Activated T-helper 9 cell treated with anti-CD3 and anti-CD28 coated beads, Interleukin-2, amount 50 U/mL, for 16 hours (primary cell): ENCODE measurements at places on chromosomes 5 and 9.
A peak's percentile ranks its signal among the peaks of the same experiment; 100 is the strongest.

- no peak for DNase-seq
Measured at GRCh38 chr5:132134384-132134783, 60.8 kb downstream of the CSF2 start.

DNA sequence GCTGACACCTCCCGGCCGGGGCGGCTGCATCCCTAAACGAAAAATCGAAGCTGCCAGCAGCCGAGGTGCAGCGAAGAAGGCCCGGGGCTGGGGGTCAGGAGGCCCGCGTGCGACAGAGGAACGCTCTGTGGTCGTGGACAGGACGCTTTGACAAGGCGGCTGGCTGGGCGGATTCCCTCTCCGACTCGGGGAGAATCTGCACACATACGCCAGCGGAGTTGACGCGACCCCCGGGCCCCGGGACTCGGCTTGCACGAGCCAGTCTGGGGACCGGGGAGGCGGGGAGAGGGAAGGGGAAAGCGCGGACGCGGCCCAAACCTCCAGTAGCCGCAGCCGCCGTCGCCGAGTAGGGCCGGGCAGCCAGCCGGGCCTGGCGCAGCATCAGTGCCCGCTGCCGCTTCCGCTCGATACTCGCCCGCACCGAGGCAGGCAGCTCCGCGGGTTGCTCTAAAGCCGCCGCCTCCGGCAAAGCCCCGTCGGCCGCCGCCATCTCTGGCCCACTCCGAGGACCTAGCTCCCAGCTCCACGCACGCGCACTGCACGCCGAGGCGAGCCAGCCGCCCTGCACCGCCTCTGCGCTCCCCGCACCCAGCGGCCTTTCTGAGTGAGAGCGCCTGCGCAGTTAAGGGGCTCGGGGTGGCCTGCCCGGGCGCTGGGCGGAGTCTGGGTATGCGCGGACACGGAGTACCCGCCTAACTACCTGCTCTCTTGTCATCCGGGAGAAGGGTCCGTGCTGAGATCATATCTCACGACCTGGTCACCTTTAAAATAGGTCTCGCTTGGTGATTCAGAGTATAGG, at the start of gene XPA:
Gene XPA (minus strand): TSS at position 538 of the 799 bp plus-strand sequence. CDS start 48 bp downstream, at position 490.
- DNase-seq, result peak; percentile 97

DNA sequence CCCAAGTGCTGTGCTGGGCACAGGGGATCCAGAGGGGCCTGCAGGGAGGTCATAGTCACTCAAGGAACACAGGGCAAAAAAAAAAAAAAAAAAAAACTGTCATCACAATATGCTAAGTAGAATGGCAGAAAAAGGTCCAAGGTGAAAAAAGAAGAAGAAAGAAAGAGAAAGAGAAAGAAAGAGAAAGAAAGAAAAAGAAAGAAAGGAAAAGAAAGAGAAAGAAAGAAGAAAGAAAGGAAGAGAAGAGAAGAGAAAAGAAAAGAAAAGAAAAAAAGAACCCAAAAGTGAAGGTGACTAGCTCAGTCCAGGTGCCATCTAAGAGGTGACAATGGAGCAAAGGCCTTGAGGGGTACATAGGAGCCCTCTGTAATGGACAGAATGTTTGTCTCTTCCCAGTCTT, 73.9 kb downstream of the PDE6A start:
- no peak for DNase-seq

- no peak for DNase-seq
Measured at GRCh38 chr5:142637871-142638270, 48.0 kb downstream of the FGF1 start.

DNA sequence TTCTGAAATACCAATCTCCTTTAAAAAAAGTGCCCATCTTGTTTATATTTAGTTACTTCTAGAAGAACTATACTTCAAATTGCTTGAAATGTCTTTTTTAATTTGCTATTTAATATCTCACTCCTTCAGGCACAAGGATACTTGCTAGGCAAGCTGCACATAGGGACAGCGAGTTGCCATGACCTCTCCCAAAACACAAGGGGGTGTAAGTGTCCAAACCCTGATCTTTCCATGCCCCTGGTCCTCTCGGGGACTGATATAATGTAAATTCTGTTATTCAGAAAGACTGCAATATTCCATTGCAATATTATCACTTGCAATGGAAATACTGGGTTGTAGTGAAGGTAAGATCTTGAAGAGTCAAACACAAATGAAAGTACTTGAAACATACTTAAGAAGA, 480.4 kb downstream of the CETN3 start:
- DNase-seq, result no peak

GRCh38 chr5:126811515-126812198, 34.7 kb downstream of the LMNB1 start:
- DNase-seq, result no peak

- DNase-seq, result no peak
Measured at GRCh38 chr5:133229931-133230664, 178.3 kb downstream of the HSPA4 start.

DNA sequence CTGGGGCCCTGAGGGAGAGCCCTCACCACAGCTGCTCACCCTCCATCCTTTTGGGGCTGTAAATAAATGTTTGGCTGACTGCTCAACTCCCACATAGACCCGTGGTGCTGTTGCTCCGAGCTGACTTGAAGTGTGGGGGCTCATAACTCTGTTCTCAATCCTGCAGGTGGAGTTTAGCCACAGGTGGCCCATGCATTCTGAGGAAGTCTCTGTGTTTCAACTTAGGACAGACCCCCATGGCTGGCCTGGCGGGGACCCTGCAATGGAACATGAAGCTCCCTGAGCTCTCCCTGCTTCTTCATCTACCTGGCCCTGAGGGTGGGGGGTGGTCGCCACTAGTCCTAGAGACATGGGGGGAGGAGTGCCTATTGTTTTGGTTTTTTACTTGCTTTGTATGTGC, 19.7 kb downstream of the NDUFS6 start:
- no peak for DNase-seq

GRCh38 chr5:90119531-90119971, 290.0 kb downstream of the CETN3 start:
- no peak for DNase-seq

DNA sequence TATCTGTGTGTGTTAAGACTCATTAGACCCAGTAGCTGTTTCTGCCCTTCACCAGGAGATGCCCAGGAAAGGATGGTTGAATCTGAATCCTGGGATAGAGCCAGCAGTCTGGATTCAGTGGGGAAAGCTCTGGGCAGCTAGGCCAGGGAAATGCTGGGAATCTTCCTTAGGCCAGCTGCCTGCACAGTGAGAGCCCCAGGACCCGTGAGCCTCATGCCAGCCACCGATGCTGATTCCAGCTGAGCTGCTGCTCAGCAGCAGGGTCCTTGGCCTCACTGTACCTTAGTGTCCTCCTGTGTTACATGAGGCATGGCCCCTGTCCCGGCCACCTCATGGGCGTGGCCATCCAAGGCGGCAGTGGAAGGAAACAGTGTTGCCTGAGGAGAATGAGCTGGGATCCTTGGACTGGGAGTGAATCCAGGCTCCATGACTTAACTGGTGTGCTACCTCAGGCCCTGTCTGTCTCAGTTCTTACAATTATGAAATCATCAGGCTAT, 87.1 kb downstream of the AMBP start:
- no peak for DNase-seq

DNA sequence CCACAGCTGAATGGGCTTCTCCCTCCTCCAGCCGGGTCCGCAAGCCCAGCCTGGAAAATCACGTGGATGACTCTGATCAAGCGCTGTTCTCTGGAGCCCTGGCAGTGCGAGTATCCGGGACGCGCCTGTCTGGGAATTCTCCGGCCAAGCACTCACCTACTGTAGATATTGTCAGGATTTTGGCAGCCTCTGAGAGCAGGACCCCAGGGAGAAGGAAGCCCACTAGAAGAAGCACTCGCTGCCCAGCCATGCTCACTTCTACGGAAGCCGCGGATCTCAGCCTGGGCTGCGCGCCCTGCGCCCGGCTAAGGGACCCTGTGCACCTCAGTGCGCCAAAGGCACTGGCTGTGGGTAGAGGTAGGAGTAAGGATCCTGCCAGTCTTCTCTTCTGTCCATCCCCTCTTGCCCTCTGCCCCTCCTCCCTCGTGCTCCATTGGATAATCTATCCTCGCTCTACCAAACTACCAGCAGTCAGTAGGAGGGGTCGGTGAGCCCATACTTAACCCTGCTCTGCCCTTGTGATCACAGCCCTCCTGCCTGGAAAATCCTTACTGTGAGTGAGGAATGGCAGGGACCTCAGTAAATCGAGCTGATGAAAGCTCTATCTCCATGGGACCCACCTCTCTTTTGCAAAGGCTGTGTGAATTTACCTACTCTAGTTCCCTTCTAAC, at the start of gene UGT3A2:
Gene UGT3A2 (minus strand): TSS at position 343 of the 671 bp plus-strand sequence. CDS start 93 bp downstream, at position 250.
- DNase-seq, result no peak

DNA sequence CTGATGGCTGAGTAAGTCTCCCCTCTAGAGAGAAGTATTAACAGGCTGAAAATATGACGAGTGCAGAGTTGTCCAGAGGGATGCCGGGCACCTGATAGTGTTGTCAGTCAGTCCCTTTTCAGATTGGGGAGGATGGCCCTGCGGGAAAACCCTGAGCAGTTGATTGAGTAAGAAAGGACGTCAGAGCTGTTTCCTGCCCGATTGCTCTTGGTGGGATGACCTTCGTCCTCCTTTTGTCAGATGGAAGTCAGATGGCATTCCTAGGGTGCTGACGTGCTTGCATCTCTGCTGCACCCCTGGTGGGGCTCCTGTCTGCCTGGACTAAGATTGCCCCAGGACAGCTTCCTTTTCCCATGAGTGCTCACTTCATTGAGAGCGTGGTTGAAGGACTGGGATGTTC, 9.8 kb downstream of the ZNF354B start:
- no peak for DNase-seq

DNA sequence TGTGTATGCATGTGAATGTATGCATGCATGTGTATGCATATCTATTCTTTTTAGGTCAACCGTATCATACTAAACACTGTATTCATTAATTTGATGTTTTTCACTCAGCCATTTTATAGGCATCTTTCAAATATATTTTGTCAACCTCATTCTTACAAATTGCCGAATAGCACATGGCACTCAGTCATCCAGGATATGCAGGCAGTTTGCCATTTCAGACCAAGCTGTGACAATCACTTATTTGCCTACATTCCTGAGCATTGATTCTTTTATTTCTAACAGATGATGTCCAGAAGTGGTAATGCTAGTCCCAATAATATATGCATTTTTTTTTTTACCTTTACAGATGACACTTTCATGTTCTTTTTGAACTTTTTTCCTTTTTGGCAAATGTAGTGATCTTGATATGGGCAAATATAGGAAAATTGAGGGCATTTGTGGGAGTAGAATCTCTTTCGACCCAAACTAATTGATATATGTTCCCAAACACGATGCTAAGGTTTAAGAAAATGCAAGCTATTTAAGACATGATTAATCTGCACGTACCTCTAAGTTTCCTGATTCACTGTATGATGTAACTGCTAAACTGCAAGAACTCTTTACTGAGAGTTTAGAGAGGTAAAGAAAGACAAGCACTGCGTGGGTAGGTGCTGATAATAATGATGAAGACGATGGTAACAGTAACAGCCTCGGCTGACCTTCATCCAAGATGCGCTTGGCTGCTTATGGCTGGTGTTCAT, 153.9 kb upstream of the DAP start:
- no peak for DNase-seq

DNA sequence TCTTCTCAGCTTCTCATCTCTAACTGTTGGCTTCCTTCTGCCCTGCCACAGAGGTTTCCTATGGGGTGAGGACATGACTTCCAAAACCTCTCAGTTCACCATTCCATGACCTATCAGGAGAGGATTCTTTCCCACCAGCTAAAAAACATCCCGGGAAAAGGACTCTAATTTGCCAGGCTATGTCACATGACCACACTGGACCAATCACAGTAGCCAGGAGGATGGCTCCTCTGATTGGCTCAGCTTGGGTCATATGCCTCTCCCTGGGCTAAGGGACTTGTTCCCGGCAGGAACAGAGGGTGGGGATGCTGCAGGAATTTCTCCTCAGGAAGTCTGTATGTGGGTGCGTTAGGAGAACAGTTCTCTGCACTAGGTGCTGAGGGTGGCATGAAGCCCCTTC, 40.3 kb upstream of the XPA start:
- DNase-seq, result no peak

GRCh38 chr9:78144663-78145377, 91.1 kb upstream of the CEP78 start:
- no peak for DNase-seq

DNA sequence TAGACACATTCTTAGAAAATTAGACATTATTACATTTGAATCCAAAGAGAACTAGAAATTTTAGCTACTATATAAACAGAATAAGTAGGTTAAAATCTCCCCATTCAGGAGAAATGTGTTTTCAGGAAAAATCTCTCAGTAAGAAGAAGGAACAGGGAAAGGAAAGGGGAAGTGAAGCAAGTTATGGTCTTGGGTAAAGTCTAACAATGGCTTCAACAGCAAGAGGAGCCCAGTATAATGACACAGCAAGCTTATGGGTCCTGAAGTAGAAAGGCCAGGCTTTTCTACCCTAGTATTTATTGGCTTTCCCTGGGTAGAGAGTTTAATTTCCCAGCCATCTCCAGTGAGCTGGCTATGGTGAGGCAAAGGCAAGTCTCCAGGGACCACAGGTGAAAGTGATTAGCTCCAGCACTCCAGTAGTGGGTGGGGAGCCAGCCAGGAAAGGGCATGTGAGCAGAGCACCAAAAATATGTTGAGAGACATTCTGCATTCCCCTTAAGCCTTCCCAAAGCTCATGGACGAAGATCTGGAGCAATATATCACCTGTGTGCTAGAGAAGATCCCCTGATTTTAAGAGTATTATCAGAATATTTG, 981.7 kb downstream of the NR2F1-AS1 start:
- no peak for DNase-seq

DNA sequence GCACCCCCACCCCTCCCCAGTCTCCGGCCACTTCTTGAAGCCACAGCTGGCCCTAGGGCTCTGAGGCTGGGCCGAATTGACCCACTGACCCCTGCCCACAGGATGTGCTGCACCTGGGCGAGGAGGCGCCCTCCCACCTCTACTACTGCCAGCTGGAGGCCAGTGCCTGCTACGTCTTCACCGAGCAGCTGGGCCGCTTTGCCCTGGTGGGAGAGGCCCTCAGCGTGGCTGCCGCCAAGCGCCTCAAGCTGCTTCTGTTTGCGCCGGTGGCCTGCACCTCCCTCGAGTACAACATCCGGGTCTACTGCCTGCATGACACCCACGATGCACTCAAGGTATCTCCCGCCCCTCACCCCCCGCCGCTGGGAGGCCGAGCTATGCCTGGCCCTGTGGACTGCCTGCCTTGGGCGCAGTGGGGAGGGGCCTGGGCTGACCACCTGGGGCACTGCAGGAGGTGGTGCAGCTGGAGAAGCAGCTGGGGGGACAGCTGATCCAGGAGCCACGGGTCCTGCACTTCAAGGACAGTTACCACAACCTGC, 21.3 kb downstream of the HK3 start:
- no peak for DNase-seq

DNA sequence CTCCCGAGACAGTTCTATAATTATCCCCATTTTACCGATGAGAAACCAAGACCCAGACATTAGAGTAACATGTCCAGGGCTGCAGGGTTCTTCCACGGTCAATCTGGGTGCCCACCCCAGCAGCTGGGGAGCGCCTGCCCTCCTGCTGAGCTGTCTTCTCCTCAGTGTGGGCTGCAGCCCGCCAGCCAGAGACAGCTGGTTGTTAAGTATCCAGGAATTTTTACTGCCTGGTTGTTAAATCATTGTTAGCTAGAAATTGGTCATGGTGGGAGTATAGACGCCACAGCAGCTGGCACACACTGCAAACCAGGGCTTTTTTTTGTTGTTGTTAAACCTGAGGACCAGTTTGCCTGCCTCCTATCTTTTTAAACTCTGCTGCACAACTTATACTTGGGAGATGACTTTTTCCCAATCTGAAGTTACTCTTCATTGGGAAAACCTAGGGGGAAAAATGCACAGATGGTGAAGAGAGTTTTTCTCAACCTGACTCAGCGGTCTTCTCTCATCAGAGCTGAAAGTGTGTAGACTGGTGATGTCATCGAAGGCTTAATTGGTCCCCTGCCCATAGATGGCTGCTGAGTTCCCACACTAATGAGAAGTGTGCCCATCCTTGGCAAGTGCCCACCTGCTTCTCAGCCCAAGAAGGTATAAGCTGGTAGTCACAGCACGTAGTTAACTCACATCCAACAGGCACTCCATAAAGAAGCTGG, 208.6 kb downstream of the DRD1 start:
- no peak for DNase-seq
